ENCODE measurements at places on chromosomes 5 and 9.

GRCh38 chr5:40681363-40682153 is 1.8 kb downstream of the PTGER4 start:
- DNase-seq, result peak; percentile 11

- no peak for DNase-seq
These were observed 12.3 kb downstream of the ORM2 start for GRCh38 chr9:114341991-114342390.

DNA sequence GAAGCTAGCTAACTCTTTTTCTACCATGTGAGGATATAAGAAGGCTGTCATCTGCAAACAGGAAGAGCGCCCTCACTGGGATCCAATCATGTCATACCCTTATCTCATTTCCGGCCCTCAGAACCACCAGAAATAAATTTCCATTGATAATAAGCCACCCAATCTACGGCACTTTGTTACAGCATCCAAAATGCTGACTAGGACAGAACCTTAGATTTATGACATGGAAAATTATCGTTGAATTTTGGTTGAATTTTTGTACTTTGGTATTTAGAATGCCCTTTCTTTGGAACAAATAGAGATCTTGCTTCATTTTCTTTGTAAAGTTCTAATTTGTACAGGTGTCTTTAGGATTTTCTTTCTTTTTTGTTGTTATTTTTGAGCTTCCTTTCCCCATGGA is 53.3 kb upstream of the CYLC2 start:
- no peak for DNase-seq

- no peak for DNase-seq
These were observed 9.9 kb upstream of the CD180 start for GRCh38 chr5:67206461-67206860.

DNA sequence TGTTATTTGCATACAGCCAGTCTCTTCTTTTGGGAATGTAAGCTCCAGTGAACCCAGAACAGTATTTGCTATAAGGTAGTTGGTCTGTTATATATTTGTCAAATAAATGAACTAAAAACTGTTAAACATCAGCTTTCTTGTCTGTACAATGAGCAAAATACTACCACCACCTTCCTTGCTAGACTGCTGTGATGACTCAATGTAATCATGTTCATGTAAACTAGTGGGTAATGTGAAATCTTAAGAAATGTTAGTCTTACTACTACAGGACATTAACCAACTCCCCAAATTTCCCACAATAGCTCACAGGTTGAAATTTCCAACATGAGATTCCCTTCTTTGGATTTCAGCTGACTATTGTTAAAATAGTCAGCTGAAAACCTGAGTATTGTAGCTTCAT is 176.1 kb downstream of the TRPM3 start:
- DNase-seq, result no peak

DNA sequence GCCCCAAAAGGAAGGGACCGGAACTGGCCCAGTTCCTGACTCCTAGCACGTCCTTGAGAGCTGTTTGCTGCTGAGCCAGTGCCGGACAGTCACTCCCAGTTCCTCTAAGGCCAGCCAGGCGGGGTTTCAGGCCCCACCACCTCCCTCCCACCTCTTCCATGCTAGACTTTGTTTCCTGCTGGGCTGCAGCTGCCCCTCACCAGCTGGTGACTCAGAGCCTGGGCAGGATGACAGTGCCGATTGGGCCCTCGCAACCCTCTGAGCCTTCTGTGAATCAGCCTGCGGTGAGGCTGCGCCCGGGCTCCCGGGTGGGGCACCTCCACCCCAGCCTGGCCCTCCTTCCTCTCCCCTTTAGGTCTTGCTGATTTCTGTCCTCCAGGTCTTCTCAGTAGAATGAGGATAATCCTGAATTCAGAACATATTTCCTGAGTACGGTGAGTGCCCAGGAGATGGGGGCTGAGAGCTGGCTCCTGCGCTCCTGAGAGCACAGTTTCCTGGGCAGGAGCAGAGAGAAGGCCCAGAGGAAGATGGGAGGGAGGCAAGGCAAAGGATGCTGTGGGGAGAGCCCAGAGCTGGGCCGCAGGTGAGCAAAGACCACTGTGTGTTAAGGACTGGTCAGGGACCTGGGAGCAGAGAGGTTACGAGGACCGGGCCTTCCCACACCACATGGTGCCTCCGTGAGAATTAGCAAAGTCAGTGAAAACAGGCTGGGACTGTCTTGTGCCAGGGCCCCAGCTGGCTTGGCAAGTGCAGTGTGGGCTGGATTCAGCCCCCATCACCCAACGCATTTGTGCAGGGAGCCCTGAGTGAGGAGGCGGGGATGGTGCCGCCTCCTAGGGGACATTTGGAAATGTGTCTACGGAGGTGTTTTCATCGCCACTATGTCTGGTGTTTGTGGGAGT is 32.9 kb upstream of the STXBP1 start:
- peak; percentile 81 for DNase-seq

- DNase-seq, result peak; percentile 95
These were observed 23.9 kb downstream of the SLC46A2 start for GRCh38 chr9:112866662-112867274.

DNA sequence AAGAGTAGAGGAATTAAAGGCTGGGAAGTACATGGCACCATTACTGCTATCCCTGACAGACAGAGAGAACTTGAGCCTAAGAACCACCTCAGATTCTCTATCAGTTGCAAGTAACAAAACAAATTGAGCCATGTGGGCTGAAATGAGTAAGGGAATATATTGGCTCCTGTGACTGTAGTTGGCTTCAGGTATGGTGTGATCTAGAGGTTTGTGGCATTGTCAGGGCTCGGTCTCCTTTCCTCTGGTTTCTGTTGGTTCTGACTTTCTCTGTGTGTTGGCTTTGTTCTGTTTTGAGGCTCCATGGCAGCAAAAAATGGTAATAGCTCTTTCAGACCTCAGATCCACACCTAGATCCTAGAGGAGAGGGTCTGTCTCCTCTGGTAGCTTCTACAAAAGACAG is 5.7 kb downstream of the GALNT10 start:
- no peak for DNase-seq

- DNase-seq, result no peak
These were observed 51.9 kb upstream of the SHB start for GRCh38 chr9:38120961-38121360.

DNA sequence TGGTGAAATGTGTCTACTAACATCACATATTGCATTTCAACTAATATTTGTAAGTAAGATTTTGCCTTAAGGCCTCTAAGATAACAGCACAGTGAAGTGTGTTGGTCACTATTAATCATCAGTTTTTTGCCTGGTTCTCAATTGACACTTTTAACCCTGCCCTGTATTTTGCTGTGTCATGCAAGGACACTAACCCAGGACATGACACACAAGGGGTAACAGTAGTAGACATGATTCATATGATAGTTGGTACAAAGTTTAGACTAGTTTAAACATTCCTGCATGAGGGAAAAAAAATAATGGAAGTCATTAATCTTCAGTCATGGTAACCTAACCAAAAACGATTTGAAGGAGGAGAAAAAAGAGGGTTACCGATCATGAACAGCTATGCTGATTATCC is 207.0 kb downstream of the DEPDC1B start:
- no peak for DNase-seq

Data from ELF-1 (cell line).